NCI-H1694 (cell line): ENCODE measurements at places on chromosomes 1 and 21.

- DNase-seq = no peak
These were observed 11.9 kb upstream of the ZBTB21 start for GRCh38 chr21:42022091-42022430.

- no peak for DNase-seq
These were observed 13.7 kb upstream of the ACTRT2 start for GRCh38 chr1:3007298-3008147.

GRCh38 chr1:229557913-229558414, 543 bp downstream of the ABCB10 start:
- no peak for DNase-seq

DNA sequence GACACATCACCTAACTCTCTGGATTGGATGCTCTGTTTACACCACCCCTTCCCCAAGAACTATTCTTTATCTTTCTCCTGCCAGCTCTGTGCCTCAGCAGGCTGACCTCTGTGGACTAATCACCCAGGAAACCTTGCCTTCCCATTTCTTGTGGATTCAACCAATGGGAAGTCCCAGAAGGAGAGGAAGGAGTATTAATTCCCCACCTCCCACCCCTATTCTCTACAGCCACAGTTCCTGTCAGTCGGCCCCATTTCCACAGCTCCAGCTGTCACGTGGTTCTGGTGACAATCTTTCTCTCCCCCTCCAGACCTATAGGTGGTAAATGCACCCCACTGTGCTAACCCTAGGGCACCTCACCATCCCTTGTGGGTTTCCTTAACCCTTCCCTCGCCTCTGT, 46.8 kb upstream of the SSBP3 start:
- DNase-seq = no peak

DNA sequence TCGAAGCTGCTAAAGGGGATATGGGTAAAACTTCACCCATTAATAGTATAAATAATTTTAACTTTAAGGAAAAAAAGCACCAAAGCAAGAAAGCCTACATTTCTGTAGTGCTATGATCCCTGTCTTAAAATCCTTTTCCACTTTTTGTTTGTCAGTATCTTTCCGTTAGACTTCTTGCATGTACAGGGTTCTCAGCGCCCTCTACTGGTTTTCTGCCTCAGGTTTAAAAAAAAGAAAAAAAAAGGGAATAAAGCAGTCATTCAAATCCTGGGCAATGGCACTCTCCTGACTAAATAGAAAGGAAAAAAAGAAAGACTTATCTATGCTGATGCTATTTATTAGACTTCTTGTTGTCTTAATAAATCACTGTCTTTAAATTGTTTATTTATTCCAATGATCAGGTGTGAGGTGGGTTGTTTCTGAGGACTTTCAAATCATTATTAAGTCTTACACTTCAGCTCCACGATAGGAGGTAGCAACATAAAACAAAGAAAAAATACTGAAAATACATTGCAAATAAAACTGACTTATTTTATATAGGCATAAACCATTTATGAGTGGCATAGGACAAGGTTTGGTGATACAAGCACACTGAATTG, 475.4 kb upstream of the NR5A2 start:
- DNase-seq = peak; percentile 47

- no peak for DNase-seq
These were observed 8.2 kb upstream of the FNDC7 start for GRCh38 chr1:108704496-108704895.

- no peak for DNase-seq
These were observed 86.3 kb downstream of the SEC16B start for GRCh38 chr1:177883581-177883980.

- no peak for DNase-seq
These were observed 937.4 kb upstream of the TMPRSS15 start for GRCh38 chr21:19340954-19341353.

DNA sequence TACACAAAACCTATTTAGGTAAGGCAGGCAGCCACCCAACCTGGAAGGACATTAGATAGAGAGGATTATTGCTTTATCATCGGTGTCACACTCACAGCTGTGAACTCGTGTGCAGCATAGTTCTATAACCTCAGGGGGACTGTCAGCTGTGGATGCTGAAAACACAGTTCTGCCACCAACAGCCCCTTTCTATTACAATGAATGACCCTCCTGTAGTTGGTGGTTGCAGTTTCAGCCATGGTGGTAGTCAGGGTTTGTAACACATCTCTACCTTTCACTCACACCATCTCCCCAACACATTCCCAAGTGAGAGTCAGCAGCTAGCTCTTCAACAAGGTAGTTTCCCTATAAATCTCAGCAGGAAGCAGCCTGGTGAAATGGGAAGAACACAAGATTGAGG, 136.8 kb downstream of the ZC3H11B start:
- DNase-seq = no peak

- DNase-seq = no peak
These were observed 5.1 kb downstream of the SFPQ start for GRCh38 chr1:35187816-35188342.

- DNase-seq = no peak
These were observed 600 bp downstream of the ASTN1 start for GRCh38 chr1:177163844-177164379.

- DNase-seq = no peak
These were observed 142.6 kb downstream of the ESRRG start for GRCh38 chr1:216580538-216581057.

GRCh38 chr1:99532276-99532580, 113.7 kb upstream of the PALMD start:
- DNase-seq = no peak

- no peak for DNase-seq
These were observed 371.8 kb upstream of the POU3F1 start for GRCh38 chr1:38418195-38419030.

DNA sequence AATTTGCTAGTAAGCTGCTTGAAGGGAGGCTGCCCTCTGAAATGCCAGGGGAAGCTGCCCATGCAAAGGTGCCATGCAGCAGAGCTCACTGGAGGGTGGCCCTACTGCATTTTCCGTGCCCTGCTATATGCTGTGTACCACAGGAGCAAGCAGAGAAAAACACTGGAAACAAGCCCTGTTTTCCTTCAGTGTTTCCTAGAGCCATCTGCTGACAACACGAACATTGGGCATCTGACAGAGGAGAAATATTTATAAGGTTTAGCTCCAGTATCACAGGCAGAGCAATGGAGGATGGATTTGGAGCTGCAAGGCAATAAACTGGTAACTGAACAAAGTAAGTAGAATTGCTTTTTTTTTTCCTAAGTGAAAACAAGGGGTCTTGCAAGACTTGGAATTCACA, 198.4 kb downstream of the USP25 start:
- no peak for DNase-seq

- no peak for DNase-seq
These were observed 35.1 kb upstream of the ADORA3 start for GRCh38 chr1:111538343-111539025.

DNA sequence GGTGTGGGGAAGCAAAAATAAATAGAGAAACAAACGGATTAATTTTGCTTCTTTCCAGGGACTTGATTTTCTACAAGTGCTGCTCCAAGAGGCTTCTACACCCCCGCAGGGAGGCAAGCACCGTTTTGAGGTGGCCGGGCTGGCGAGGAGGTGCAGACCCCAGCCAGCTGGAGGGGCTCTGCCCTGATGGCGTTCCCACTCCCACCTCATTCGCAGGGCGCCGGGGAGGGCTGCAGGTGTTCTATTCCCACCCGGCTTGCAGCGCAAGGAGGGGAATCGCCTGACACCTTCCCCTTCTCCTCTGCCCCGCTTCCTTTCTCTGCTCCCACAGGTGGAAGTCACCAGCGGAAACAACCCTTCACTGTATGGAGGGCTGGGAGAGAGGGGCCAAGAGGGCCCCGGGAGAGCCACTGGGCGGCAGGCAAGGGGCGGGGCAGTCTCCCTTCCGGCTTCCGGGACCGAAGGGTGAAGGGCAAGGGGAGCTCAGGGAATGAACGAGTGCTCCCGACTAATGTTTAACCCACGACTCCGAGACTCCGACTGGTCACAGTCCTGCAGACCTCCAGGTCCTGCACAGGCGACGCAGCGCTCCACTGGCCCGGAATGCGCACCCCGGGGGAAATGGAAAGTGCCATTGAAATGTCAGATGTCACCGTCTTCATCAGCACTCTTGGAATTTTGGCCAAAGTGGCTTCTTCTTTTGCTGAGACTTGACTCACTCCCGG, 29.1 kb downstream of the TEX35 start:
- DNase-seq = no peak

GRCh38 chr1:98276514-98276913, 355.7 kb upstream of the DPYD start:
- DNase-seq = no peak

DNA sequence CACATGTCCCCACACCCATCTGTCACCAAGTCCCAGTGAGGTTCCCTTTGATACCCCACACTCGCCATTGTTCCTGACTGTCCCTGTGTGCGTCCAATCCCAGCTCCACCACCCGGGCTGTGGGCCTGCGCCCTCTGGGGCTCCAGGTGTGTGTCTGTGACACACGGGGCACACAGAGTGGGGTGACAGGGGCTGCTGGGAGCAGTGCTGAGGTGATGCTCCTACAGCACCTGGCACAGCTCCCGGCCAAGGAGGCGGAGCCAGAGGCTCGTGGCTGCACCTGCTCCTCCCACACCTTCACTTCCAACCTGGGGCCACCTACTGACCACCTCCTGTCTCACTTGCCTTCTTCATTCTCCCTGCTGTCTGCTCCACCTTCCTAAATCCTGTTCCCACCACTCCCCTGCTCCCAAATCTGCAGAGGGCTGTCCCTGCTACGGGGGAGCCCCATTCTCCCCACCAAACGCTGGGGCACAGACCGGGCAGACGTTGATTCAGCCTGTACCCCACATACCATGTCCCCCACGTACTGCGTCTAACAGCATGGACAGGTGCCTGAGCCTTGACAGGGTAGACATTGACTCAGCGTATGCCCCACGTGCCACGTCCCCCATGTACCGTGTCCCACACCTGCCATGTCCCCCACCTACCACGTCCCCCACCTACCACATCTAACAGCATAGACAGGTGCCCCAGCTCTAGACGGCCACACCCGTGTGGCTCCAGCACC, 16.4 kb downstream of the WDR4 start:
- DNase-seq = no peak

GRCh38 chr1:94926126-94926914, 590 bp downstream of the CNN3 start:
- no peak for DNase-seq

- DNase-seq = no peak
These were observed 18.5 kb upstream of the EPHA2 start for GRCh38 chr1:16174261-16174868.

DNA sequence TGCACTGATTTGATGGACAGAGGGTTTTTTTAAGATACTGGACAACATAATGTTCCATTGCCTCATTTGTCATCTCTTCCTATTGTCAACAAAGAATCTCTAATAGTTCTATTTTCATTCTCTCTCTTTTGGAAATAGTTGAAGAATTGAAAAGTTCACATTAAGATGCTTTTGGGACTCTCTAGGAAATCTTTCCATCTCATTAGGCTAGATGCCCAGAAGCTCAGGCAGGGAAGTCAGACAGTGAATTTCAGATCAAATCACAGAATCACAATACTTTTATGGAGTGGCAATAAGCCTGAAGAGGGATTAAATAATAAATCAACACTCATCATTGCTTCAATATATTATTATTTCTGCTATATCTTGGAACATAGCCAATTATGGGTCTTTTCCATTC, 29.2 kb downstream of the NEGR1 start:
- no peak for DNase-seq

- no peak for DNase-seq
These were observed 23.1 kb downstream of the WNT4 start for GRCh38 chr1:22119626-22120468.

DNA sequence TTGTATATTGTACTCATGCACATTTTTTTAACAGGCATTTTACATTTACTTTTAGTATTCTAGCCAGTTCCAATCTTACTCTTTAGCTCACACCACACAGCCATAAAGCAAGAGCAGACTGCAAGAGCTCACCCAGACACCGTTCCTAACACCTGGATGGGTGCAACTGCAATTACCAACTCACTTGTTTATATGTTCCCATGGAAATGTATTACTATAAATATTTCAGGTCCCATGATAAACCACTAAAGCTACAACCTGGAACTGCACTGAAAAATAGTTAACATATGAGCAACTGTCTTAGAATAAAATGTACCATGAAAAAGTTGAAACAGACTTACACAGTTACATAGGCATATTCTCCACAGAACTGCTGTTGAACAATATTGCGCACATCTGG, 30.8 kb downstream of the USP48 start:
- no peak for DNase-seq

DNA sequence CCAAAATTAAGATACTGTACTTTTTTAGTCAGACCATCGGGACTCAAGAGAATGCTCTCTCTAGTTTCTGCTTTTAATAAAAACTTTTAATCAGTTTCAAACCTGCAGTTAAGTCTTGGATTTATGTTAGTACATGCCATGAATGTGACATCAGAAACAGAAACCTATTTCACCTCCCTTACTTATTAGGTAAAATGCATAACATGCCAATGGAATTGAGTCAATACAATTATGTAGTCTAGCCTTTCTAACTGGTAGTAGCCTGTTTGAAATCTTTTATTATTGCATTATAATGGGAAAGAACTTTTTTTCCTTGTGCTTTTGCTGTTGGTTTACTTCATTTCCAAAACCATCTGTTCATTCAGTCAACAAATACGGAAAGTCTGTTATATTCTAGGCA, 4.8 kb downstream of the PHACTR4 start:
- DNase-seq = no peak

DNA sequence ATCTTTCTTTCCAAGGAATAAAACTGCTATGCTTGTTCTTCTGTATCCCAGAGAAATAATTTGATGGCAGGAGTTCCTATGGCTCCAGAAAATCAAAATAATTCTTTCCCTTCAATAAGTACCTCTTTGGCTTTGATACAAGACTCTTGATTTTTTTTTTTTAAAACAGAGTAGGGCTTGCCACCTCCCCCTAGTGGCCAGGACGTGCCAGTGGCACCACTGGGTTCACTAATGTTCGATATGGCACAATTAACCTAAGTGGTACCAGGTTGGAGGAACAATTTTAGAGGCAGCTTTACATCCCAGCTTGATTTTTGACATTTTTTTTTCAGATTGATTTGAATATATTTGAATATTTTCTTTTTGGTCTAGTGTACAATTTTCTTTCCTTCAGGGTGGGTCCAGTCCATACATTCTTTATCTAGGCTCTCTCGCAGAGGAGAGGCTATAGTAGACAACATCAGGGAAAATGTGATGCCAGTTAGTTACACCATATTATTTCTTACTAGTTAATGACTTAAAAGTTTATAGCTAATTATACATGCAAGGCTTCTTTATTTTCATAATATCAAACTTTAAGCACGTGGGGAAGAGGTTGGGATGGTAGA, 330.9 kb downstream of the S1PR1 start:
- peak; percentile 22 for DNase-seq
